ENCODE measurements at places on chromosomes 2 and 18. TPM values are rescaled to one million over a fixed set of nuclear protein-coding genes. Genes with fewer than 3 reads are reported as not detected.

- no peak for DNase-seq
Measured at GRCh38 chr2:85199698-85200097, 66.5 kb downstream of the TCF7L1 start.

GRCh38 chr2:186349508-186349907 lies 136.6 kb upstream of the ZC3H15 start:
- no peak for DNase-seq

CBLN2 gene
- 10.3 TPM for polyA plus RNA-seq

ARHGEF4 gene
- 5.6 TPM for polyA plus RNA-seq

DNA sequence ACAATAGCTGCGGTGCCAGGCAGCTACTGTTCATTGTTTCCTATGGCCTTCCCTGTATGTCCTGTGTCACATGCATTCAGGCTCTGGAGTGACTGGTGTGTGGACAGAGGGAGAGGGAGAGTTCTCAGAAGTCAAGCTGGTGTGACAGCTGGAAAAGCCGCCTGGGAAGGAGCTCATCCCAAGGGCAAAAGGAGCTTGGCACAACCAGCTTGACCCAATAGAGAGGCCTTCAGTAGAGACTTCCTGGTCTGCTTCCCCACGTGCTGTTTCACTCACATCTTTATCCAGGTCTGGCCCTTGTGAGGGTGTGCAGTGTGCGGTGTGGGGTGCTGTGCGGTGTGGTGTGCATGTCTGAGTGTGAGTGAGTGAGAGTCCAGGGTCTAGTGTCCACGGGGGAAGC lies 11.1 kb upstream of the NT5DC4 start:
- no peak for DNase-seq

DNA sequence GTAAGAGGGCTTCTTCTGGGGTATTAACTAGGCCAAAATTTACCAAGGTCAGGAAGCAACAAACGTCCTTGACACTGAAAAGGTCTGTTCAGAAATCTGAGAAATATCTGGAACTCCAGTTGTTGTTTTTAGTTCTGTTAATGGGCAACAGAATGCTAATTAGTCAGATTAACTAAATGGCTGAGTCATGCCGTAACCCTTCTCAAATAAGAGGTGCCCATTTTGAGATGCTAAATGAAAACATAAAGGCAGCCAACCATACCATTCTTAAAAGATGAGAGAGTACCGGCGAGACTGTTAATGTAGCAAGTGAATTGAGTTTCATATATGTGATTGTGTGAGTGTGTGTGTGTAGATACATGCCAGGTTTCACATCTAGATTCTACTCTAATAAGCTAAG lies 147.9 kb upstream of the GAREM1 start:
- DNase-seq: no peak

GPR35 gene
- polyA plus RNA-seq: 3.3 TPM

SULT1C4 gene
- polyA plus RNA-seq: 52.5 TPM

PCBP1 gene
- polyA plus RNA-seq: 363 TPM

DNA sequence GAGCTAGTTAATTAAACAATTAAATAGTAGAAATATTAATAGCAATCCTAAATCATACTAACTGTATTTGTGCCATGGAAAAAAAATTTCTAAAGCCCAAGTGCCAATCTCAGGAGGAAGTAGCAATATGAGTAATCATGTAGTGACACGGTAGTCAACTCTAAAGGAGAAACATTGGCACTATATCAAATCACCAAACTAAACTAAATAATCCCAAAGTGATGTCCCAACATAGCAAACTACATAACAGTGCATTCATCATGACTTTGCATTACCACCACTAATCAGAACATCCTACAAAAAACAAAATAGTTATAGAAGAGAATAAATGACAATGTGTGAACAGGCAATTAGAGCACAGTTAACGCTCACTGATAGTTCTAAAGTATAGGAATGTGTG lies 195.1 kb downstream of the EXOC6B start:
- DNase-seq: no peak

TRIM54 gene
- 5.7 TPM for polyA plus RNA-seq

- no peak for DNase-seq
Measured at GRCh38 chr2:227576110-227576509, 22.6 kb upstream of the SCYGR2 start.

KCMF1 gene
- 58.4 TPM for polyA plus RNA-seq

- no peak for DNase-seq
Measured at GRCh38 chr18:10006311-10006893, 92.6 kb downstream of the VAPA start.

DNA sequence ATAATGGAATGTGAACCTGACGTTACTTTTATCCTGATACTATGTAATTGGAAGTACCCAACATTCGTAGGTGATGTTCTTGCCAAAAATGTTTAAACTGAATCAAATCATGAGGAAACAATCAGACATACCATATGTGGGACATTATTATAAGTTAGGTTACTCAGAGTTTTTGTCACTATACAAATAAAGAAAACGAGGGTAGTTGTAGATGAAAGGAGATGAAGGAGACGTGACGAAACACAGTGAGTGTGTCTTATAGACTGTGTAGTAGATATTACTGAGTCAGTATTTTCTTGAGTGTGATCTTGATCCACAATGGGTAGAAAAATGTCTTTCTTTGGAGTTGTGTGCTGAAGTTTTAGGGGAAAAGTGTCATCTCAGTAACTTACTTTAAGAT lies 176.8 kb downstream of the ZNF407 start:
- DNase-seq: no peak

SLC20A1 gene
- 53.9 TPM for polyA plus RNA-seq

GRCh38 chr2:62147610-62148301 lies 48.2 kb upstream of the B3GNT2 start:
- DNase-seq: no peak

CYP27C1 gene
- 12.6 TPM for polyA plus RNA-seq

- DNase-seq: no peak
Measured at GRCh38 chr2:172387361-172387760, 40.0 kb upstream of the ITGA6 start.

CTAGE1 gene
- polyA plus RNA-seq: not detected

ST8SIA5 gene
- 1.3 TPM for polyA plus RNA-seq

- no peak for DNase-seq
Measured at GRCh38 chr2:102021779-102022178, 30.0 kb downstream of the IL1R2 start.

GRCh38 chr2:157761520-157761919 lies 114.6 kb downstream of the ACVR1 start:
- no peak for DNase-seq

GRCh38 chr2:103991591-103991990 lies 862.3 kb upstream of the POU3F3 start:
- DNase-seq: no peak

GRCh38 chr2:197591339-197592072 lies 75.6 kb downstream of the MOB4 start:
- no peak for DNase-seq
